CD4-positive, alpha-beta T cell (primary cell): ENCODE measurements at places on chromosomes 16 and 17. TPM values are rescaled to one million over a fixed set of nuclear protein-coding genes. Genes with fewer than 3 reads are reported as not detected.

DNA sequence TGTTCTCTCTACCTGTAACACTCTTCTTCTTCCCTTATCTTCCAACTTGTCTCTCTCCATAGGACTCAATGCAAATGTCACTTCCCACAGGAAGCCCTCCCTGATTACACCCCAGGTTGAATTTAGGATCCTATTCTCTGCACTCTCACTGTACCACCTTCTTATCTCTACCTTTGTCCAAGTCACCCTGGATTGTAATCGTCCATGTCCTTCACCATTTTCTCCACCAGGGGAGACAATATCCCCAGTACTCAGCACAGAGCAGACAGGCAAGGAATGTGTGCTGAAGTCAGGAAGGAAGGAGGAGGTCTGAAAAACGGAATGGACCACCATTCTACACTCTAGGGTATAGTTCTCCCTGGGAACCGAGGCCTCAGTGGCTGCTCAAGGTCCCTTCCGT is 14.2 kb downstream of the C16orf82 start:
- no peaks in the 10 kb centered on the region for H3K36me3 ChIP-seq
- no peaks in the 10 kb centered on the region for H3K4me1 ChIP-seq
- H3K27me3 ChIP-seq: peaks cover 10% of the 10 kb centered on the region
- DNase-seq: no peak
- H3K4me3 ChIP-seq: no peak overlapping the region
- H3K27ac ChIP-seq: no peak overlapping the region

GRCh38 chr17:35467824-35468223 is 19.3 kb upstream of the SLFN13 start:
- no peaks in the 10 kb centered on the region for H3K27me3 ChIP-seq
- H3K4me1 ChIP-seq: peaks cover 17% of the 10 kb centered on the region
- H3K4me3 ChIP-seq: no peak overlapping the region
- peak overlapping the region; percentile 3 for H3K27ac ChIP-seq
- H3K36me3 ChIP-seq: no peaks in the 10 kb centered on the region

- no peak overlapping the region for H3K27ac ChIP-seq
- no peaks in the 10 kb centered on the region for H3K27me3 ChIP-seq
- H3K4me1 ChIP-seq: peaks cover 12% of the 10 kb centered on the region
- H3K36me3 ChIP-seq: peaks cover 2% of the 10 kb centered on the region
- DNase-seq: no peak
- peak overlapping the region; percentile 57 for H3K4me3 ChIP-seq
Measured at GRCh38 chr17:4807605-4808377, 839 bp downstream of the PLD2 start.

TNFSF13 gene
- 1.7 TPM for total RNA-seq

DNA sequence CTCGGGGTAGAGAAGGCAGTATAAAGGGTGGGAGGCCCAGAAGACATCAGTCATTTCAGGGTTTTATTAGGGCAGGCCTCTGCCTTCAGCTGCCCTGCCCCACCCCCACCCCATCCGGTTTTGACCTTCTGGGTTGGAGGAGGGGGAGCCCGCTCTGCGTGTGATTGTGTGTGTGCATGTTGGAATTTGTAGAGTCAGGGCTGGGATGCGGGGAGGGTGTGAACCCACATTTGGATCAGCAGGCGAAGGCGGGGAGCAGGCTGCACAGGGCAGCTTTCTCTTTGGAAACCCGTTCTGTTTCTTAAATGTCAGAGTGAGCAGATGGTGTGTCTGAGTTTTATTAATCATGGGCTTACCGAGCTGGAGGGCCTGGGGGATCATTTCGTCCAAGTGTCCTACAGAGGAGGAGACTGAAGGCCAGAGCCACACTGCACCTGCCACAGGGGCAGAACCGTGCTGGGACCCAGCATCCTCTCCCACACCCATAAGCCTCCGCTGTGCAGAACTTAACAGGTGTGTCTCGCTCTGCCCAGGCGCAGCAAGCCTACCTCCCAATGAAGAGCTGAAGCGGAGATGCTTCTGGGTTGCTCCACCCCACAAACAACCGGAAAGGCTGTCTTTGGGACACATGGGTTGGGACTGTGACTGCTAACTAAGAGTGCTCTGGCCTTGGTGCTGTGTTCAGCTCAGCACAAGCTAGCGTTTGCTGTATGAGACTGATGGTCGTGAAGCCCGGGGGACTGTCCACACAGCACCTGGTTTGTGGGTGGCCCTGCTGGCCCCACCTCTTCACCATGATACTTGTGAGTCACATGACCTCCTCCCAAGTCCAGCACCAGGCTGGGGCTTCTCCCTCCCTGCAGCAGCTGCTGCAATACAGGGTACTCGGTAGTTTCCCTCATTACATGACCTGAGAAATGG is 70.9 kb upstream of the GSE1 start:
- no peaks in the 10 kb centered on the region for H3K36me3 ChIP-seq
- DNase-seq: no peak
- peaks cover 7% of the 10 kb centered on the region for H3K4me1 ChIP-seq
- H3K27me3 ChIP-seq: no peaks in the 10 kb centered on the region
- no peak overlapping the region for H3K4me3 ChIP-seq
